Stimulated activated CD8-positive, alpha-beta memory T cell treated with anti-CD3 and anti-CD28 coated beads, Interleukin-7, amount 100 ng/mL, for 1 hour (primary cell): ENCODE measurements at places on chromosomes 3 and 15.

- no peak for DNase-seq
Measured at GRCh38 chr3:58184309-58184981, 26.3 kb downstream of the DNASE1L3 start.

- DNase-seq, result no peak
Measured at GRCh38 chr3:138440121-138440521, 5.7 kb downstream of the ESYT3 start.

DNA sequence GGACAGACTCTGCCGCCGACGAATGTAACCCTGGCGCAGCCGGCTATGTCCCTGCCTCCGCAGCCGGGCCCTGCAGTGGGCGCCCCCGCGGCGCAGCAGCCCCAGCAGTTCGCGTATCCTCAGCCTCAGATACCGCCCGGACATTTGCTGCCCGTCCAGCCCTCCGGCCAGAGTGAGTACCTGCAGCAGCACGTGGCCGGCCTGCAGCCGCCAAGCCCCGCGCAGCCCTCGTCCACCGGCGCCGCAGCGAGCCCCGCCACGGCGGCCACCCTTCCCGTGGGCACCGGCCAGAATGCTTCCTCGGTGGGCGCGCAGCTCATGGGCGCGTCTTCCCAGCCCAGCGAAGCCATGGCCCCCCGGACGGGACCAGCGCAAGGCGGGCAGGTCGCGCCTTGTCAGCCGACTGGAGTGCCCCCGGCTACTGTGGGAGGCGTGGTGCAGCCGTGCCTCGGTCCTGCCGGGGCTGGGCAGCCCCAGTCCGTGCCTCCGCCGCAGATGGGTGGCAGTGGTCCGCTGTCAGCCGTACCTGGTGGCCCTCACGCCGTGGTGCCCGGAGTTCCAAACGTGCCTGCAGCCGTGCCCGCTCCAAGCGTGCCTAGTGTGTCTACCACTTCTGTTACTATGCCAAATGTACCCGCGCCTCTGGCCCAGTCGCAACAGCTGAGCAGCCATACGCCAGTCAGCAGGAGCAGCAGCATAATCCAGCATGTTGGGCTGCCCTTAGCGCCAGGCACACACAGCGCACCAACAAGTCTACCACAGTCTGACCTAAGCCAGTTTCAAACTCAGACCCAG, 2.4 kb downstream of the TSC22D2 start:
- DNase-seq, result no peak

DNA sequence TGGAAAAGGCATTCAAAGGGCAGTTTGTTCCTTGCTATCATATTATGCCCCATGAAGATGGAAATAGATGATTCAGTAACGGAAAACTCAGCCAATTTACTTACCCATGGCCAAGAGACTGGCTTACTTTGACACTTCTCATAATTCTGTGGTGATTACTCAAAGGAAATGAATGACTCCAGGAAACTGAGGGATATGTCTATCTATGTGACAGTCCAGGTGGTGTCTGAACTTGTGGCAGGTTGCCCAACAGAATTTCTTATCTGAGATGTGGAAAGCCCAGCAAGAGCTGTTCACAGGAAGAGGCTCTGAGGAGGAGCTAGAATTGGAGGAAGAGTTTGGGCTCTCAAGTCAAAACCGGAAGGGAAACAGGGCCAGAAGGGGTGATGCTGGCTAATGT, 91.2 kb downstream of the KCNAB1 start:
- DNase-seq, result no peak

DNA sequence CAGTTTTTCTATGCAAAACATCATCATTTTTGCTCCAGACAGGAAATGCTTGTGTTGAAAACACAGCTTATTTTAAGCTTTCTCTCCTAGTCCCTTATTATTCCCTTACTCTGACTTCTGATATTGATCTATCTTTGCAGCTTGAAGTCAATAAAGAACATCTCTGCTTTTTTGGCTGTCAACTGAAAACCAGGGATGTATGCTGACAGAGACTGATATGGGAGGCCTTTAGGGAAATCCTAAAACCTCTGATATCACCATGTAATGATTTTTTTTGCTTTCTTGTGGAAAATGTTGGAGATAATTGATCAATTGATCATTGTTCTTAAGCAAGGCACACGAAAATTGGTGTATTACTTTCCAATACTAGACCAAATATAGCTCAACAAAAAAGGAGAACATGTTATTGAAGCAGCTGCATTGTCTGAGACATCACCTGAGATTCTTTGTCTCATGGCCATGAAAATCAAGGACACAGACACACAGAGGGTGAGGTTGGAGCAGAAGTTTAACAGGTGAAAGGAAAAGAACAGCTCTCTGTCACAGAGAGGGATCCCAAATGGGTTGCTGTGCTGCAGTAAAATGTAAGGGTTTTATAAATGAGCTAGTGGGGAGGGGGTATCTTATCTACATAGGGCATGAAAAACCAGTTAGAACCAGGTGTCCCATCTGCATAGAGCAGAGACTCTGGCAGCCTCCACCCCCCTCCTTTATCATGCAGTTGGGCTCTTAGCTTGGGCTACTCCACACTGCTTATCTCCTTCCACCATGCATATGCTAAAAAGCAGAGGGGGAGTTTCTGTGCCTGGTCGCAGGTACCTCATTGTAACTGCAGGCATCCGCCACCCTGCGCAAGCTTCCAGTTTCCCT, 17.0 kb upstream of the SENP7 start:
- DNase-seq, result no peak

- no peak for DNase-seq
Measured at GRCh38 chr3:134665243-134665642, 14.4 kb upstream of the KY start.

DNA sequence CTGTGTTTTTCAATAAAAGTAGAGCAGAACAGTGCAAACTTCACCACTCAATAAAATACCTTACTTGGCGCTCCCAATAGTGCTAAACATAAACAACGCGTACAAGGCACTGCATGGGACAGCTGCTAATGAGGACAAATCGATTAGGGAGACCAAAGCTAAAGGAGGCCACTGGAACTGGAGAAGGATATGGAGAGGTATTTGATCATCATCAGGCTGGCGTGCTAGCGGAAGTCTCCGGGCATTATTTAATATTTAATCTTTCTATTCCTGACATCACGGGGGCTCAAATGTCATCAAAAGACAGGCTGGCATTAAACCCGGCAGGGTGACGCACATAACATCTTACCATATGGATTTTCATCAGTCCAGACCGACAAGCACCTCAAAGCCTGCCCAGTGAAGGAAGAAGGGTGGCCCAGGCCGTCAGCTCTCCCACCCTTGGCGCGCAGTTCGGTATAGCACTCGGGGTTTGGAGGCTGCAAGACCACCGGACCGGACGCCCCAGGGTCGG, 604 bp downstream of the CCPG1 start:
- no peak for DNase-seq

GRCh38 chr3:72847282-72847681, 963 bp downstream of the SHQ1 start:
- no peak for DNase-seq

DNA sequence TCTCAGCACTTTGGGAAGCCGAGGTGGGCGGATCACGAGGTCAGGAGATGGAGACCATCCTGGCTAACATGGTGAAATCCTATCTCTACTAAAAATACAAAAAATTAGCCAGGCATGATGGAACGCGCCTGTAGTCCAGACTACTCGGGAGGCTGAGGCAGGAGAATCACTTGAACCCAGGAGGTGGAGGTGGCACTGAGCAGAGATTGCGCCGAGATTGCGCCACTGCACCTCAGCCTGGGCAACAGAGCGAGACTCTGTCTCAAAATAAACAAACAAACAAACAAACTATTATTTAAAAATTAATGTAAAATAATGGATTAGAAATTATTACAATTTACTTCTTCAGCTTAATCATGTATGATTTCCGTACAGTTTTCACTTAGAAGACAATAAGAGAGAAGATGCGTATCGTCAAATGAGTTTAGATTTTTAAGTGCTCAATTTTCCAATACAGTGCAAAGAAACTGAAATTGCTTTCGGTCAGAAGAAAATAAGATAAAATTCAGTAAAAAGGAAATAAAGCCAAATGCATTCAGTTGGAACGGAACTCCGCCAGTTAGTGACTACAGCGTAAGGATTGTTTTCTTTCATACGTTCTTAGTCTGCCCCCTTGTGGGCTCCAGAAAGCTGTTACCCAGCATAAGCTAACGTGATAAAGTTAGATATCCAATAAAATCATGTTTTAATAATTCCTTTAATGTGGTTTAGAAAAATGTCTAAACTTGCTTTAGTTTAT, 24.8 kb downstream of the AADAC start:
- no peak for DNase-seq

- DNase-seq, result no peak
Measured at GRCh38 chr3:170889132-170889531, 19.1 kb upstream of the RPL22L1 start.

GRCh38 chr3:170811928-170812591, 57.9 kb downstream of the RPL22L1 start:
- DNase-seq, result peak; percentile 27

DNA sequence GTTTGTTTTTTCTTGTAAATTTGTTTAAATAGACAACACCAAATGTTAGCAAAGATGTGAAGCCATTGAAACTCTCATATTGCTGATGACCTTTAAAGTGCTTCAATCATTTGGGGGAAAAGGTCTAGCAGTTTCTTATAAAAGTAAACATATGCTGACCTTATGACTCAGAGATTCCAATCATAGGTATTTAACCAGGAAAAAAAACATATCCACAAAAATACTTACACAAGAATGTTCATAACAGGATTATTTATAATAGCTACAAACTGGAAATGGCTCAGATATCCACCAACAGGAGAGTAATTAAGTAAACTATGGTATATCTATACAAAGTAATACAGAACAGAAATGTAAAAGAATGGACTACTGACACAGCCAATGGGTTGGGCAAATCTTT, 27.1 kb upstream of the RORA start:
- no peak for DNase-seq

- DNase-seq, result no peak
Measured at GRCh38 chr3:116199063-116199462, 246.2 kb downstream of the LSAMP start.

GRCh38 chr15:58650102-58650501, 99.4 kb downstream of the ADAM10 start:
- no peak for DNase-seq

- DNase-seq, result no peak
Measured at GRCh38 chr15:91944331-91944730, 90.8 kb downstream of the SLCO3A1 start.
